Placental pericyte (primary cell): ENCODE measurements at places on chromosomes 13 and 19. TPM values are rescaled to one million over a fixed set of nuclear protein-coding genes. Genes with fewer than 3 reads are reported as not detected.

SLC7A9 gene
- total RNA-seq = not detected in 2 replicates

CATSPERD gene
- total RNA-seq = not detected in 2 replicates

SELENOV gene
- not detected in 2 replicates for total RNA-seq

FBN3 gene
- total RNA-seq = not detected in 2 replicates

ENOX1 gene
- total RNA-seq = 0.57 and 5.0 TPM in 2 replicates

TEX26 gene
- total RNA-seq = not detected in 2 replicates

KASH5 gene
- total RNA-seq = under 0.01 TPM in 1 of 2 replicates, not detected in the other

OR7E24 gene
- not detected in 2 replicates for total RNA-seq

LSM7 gene
- total RNA-seq = 70.0 and 79.5 TPM in 2 replicates

PSG1 gene
- 0.43 and 0.44 TPM in 2 replicates for total RNA-seq

MOB3A gene
- total RNA-seq = 23.9 and 60.0 TPM in 2 replicates

VSTM2B gene
- total RNA-seq = not detected in 2 replicates

LRRC63 gene
- not detected in 2 replicates for total RNA-seq

CBARP gene
- total RNA-seq = 5.7 and 6.8 TPM in 2 replicates

MEDAG gene
- total RNA-seq = 12.0 and 34.4 TPM in 2 replicates

OR7C2 gene
- total RNA-seq = not detected in 2 replicates

PRTN3 gene
- not detected in 2 replicates for total RNA-seq

ZNF566 gene
- 8.7 and 9.2 TPM in 2 replicates for total RNA-seq

C19orf73 gene
- 0.66 and 1.3 TPM in 2 replicates for total RNA-seq

COMMD6 gene
- 17.5 and 31.7 TPM in 2 replicates for total RNA-seq

FCGBP gene
- under 0.01 TPM in 2 replicates for total RNA-seq

MAMSTR gene
- total RNA-seq = under 0.01 and 0.57 TPM in 2 replicates

KCNN4 gene
- 1.9 TPM in 1 of 2 replicates, not detected in the other for total RNA-seq

PCDH17 gene
- total RNA-seq = 0.14 TPM in 1 of 2 replicates, not detected in the other

LGI4 gene
- total RNA-seq = not detected in 2 replicates

KCNRG gene
- 2.2 and 4.9 TPM in 2 replicates for total RNA-seq

SPACA4 gene
- not detected in 2 replicates for total RNA-seq

SYNGR4 gene
- not detected in 2 replicates for total RNA-seq

C13orf46 gene
- 0.44 and 0.86 TPM in 2 replicates for total RNA-seq

EPSTI1 gene
- total RNA-seq = 2.6 and 4.2 TPM in 2 replicates

SPIB gene
- 0.29 TPM in 1 of 2 replicates, not detected in the other for total RNA-seq

GNA15 gene
- total RNA-seq = 0.14 TPM in 1 of 2 replicates, not detected in the other

IER2 gene
- 45.7 and 87.5 TPM in 2 replicates for total RNA-seq

ZNF530 gene
- total RNA-seq = 2.2 and 11.0 TPM in 2 replicates

CACNG7 gene
- 4.4 and 4.7 TPM in 2 replicates for total RNA-seq
